ENCODE measurements at places on chromosomes 4 and X. TPM values are rescaled to one million over a fixed set of nuclear protein-coding genes. Genes with fewer than 3 reads are reported as not detected.

TRIM2 gene
- polyA plus RNA-seq, result 78.6 TPM

RAB40AL gene
- polyA plus RNA-seq, result 0.15 TPM

DNA sequence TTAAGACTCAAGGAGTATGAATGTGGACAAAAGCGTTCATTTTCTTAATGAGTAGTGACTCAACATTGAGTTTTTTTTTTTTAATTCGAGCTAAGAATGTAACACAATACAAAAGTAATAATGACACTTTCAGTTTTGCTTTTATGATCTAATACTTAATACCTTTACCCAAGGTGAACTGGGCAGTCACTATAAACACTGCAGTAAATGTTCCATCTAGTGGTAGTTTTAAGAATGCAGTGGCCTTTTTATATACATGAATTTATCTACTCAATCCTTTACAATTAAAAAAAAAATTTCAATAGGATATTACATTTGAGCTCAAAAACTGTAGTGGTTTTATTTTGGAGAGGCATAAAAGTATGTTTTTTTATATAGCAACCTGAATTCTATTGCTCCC lies 33.9 kb downstream of the PDK3 start:
- no peak for DNase-seq

DNA sequence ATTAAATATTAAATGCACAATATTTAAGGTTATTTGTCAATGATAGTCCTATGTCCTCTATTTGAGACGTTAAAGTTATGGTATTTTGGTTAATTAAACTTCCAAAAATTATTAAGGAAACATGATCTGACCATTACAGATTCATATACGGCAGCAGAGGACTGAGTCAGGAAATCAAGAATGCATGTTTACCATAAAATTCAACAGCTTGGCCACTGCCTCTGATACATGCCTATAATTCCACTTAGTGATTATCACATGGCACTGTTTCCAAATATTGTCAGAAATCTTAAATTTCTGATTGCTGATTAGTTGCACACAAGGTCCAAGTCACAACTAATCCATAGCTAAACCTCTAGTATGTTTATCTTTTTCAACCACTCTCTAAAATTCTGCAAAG lies 232.2 kb upstream of the UGT8 start:
- no peak for DNase-seq
